ENCODE measurements at places on chromosomes 12 and 14.

GRCh38 chr14:67166450-67166853 is 22.8 kb upstream of the GARIN2 start:
- DNase-seq = peak; percentile 48

- no peak for DNase-seq
Measured at GRCh38 chr14:54474232-54474793, 14.5 kb downstream of the GMFB start.

DNA sequence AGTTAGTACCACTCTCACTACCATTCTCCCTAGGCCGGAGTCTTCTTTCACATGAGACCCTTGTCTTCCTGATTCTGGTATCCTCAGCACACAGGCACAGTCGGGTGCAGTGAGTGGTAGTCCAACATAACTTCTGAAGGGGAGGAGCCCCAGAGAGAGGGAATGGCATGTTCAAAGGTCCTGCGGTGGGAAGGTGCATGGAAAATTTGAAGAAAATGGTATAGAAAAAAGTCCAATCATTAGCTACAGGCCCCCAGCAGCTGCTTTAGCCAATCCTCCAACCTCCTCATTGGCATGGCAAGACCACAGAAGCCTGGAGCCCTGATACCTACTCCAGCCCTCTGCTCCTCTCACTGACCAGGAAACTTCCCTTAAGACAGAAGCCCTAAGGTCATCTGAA is 96.6 kb downstream of the ZFP36L1 start:
- DNase-seq = no peak

- no peak for DNase-seq
Measured at GRCh38 chr14:77474479-77475177, 16.7 kb downstream of the AHSA1 start.

GRCh38 chr14:76109087-76109880 is 42.4 kb upstream of the GPATCH2L start:
- DNase-seq = no peak

GRCh38 chr12:20798554-20798953 is 12.0 kb upstream of the SLCO1B3 start:
- DNase-seq = no peak

DNA sequence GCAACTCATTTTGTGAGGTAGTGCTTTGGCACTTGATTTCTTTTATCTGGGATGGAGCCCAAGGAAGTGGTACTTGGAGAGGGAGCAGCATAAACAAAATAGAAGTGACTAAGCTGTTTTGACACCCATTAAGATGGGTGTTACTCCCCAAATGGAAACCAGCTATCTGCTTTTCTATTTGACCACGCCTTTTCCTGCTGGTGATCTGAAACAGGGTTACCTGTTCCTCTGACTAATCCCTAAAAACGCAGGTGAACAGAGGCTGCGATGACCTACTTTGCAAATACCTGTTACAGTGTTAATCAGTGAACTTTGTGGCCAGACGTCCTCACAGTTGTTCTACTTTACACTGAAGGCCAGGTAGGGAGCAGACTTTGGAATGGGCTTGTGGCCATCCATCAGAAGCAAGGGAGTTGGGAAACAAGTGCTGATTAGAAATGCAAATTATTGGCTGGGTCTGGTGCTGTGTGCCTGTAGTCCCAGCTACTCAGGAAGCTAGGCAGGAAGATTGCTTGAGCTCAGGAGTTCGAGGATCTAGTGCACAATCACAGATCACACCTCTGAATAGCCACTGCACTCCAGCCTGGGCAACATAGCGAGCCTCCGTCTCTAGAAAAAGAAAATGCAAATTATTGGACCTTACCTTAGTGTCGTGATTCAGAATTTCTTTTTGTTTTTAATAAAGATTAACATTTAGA is 58.3 kb upstream of the HECTD1 start:
- no peak for DNase-seq

DNA sequence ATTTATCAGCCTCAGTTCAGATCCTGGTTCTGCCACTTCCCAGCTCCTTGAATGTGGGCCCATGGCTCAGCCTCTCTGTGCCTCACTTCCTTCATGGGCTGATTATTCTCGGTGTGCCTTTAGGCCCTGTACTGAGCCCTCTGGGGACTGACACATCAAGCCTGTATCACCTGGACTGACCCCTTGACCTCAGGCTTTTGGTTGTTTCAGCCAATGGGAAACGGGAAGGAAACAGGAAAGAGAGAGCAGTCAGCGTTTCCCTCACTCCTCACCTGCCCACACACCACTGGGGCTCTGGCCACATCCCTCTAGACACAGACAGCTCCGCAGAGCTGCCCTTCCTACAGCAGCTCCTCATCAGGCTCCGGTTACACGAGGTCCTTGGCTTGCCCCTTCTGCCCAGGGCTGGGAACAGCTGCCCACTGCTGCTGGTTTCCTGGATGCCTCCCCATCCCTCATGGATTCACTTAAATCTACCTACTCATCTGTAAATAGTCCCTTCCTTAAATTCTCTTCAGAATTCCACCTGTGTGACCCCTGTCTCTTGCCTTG is 37.0 kb upstream of the ITPR2 start:
- no peak for DNase-seq

GRCh38 chr14:102500158-102500662 is 9.4 kb downstream of the ANKRD9 start:
- DNase-seq = no peak

DNA sequence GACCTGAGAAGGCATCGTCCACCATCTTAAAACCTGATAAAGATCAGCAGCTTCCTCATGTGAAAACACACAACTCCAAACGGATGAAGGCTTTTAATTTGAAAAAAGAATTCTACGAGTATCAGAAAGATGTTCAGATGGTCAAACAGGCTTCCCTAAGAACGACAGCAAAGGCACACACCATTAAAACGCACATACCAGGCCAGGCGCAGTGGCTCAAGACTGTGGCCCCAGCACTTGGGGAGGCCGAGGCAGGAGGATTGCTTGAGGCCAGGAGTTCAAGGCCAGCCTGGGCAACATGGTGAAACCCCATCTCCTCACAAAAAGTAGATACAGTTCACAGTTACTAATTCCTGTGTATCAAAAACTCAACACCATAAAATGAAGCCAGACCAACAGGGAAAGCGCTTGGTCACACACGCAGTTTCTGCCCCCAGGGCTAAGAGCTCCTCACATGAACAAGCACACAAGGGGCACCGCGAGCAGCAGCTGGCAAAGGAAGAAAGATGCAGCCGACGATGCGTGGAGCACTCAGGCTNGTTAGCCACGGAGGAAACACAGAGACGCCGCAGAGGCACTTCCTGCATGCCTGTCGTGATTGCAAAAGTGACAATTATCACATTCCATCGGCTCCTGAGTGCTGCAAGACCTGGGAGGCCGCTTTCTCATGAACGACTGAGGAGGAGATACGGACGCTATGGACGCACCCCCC is 78.0 kb downstream of the NOC4L start:
- peak; percentile 30 for DNase-seq

- no peak for DNase-seq
Measured at GRCh38 chr12:119319638-119320037, 14.9 kb upstream of the CCDC60 start.
